ENCODE measurements at places on chromosomes 12 and 14.
A peak's percentile ranks its signal among the peaks of the same experiment; 100 is the strongest.

DNA sequence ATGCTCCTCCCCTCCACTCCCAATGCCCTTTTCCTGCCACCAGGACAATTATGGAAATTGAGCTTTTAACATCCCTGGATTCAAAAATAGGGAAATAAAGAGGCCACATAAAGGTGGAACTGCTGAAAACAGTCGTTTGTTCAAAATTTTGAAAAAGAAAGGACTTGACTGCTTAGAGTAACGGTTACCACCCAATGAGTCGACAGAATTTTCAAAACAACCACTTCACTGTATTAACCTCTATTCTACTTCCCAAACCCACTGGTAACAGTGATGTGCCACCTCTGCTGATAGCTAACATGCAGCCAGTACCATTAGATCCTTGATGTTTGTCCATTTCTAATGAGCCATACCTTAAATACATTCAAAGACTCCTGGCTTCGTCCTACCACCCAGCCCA is 4.9 kb downstream of the ST8SIA1 start:
- no peak for DNase-seq

GRCh38 chr14:96816281-96816680 is 19.1 kb downstream of the VRK1 start:
- DNase-seq = peak; percentile 52

DNA sequence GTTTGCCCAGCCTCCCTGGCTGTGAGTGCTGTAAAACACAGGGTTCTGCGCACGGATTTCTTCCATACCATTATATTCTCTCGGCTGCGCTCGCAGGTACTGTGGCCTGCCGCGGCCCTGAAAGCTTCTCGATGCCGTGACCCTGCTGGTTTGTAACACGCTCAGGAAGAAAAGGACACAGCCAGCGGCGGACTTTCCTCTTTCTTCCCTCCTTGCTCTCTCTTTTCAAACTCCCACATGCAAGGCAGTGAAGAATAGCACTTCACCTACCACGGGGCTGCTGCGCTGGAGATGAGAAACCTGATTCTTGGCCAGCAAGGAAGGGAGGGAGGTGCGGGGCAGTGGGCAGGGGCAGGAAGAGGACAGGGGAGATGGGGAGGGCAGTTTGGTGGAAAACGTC is 130.2 kb downstream of the RBM19 start:
- no peak for DNase-seq

DNA sequence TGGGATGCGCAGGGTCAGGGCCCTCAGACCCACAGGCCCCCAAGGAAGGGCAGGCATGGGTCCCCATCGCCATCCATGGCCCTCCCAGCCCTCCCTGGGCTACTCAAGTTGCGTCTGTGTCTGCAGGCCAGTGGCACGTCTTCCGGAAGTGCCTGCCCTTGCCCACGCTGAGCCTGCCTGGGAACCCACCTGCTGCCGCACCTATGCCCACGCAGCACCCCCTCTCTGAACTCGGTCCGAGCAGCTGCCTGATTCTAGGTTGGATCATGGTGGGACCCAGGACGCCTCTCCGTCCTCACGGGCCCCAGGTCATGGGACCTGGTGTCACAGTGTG is 182.8 kb downstream of the ADGRD1 start:
- DNase-seq = no peak

DNA sequence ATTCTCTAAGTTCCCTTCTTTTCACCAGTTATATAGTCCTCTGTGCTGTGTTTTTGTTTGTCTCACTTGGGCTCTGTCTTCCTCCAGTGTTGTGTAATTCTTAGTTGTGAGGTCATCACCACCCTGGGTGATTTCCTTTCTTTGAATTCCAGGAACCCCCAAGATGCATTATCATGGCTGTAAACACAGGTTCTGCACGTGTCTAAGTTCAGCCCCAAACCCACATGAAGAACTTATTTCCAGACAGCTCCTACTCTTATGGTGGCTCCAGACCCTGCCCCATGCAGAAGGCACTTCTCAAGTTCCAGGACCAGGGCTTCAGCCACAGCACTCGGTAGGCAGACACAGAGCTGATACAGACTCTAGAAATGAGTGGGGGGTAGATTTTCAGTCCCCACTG is 560.5 kb downstream of the BCL11B start:
- no peak for DNase-seq

DNA sequence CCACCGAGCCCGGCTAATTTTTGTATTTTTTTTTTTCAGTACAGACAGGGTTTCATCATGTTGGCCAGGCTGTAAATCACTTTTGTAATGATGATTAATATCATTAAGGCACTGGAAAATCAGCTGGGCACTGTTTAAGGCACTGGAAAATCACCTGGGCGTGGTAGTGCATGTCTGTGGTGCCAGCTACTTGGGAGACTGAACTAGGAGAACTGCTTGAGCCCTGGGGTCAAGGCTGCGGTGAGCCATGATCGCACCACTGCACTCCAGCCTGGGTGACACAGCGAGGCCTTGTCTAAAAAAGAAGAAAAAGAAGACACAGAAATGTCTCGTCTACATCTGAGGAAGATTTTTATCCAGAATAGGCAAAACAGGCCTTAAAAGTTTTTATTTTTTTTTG is 12.7 kb downstream of the SLC11A2 start:
- no peak for DNase-seq

All from GF-D8 (cell line).